ENCODE measurements at places on chromosomes 6 and 20.

- no peak for DNase-seq
Measured at GRCh38 chr6:71349976-71350615, 61.5 kb downstream of the OGFRL1 start.

- no peak for DNase-seq
Measured at GRCh38 chr6:94323853-94324252, 904.5 kb upstream of the EPHA7 start.

GRCh38 chr6:149823013-149823412 lies 41.1 kb downstream of the LRP11 start:
- DNase-seq, result no peak

DNA sequence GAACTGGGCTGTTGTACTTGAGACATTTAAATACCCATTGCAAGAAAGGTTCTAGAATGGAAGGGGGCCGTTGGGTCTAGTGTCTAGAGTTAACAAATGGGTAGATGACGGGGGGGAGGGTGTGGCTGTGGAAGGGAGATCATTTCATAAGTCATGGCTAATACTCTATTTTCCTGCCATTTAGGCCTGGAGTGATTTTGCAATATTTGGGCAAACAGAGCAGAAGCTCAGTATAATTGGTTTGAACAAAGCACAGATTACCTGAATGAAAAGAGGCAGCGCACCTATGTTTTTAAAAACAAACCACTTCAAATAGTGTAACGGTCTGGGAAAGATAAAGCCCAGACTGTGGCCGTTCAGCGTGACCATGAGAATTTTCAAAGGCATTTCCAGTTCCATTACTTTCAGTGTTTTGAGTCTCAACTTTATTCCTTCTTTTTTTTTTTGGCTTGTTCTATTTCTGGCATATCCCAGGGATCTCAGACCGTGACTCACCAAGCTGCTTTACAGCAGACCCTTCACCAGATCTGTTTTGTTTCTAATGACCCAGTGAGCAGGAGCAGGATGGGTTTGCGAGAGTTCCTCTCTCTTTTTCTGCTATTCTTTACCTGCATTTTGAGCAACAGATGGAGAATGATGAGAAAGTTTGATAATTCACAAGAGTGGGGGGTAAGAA lies 73.7 kb downstream of the LYRM2 start:
- no peak for DNase-seq
